Activated naive CD4-positive, alpha-beta T cell treated with anti-CD3 and anti-CD28 coated beads for 36 hours (primary cell): ENCODE measurements at places on chromosomes 7 and 10.

DNA sequence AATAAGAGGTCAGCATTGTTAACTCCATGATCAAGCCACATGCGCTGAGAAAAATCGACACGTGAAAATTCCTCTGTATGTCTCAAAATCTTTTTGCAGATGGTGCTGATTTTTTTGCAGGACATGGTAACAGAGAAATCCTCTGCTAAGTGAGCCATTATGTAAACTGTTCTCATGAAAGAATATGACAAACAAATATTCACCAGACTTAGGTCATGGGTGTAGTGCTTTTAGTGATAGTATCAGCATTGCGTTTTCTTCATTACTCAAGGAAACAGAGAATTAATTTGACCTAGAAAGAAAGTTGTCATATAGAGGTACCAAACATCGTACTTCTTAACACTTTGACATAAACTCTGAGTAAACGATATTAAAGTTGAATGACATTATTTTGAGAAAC lies 34.7 kb downstream of the ADRB1 start:
- DNase-seq = no peak

- DNase-seq = no peak
Measured at GRCh38 chr10:72801263-72801868, 92.2 kb upstream of the OIT3 start.

DNA sequence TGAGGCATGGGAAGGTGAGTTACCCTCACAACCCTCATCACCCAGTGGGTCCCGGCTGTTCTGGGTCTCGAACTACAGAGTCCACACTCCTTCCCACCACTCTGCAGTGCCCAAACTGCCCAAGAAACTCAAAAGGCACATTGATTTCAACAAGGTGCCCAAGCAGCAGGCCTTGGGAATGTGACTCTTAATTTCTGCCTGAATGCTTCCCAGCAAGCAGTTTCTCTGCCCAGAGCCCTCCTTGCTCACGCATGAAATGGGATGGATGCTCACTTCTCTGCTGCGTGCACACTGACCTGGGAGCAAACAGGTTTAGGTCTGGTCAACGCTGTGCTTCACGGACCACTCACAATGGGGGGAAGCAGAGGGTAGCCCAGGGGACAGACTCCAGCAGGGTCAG lies 77.9 kb downstream of the GRB10 start:
- DNase-seq = no peak

DNA sequence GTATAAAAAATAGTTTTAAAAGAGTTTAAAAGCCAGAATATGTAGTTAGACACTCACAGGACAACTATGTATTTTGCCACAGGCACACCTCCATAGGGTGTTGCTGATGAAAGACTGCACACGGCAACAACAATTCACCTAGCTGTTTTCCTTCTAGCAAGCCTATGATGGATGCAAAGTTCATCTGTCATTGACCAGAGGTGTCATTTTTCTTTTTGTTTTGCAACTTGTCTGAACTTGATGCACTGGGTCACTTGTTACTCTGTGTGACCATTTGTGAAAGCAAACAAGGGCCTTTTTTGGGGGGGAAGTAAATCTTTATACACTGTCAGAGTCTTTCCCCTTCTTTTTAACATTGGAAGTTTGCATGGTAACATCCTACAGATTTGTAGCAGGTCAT lies 258.0 kb upstream of the SEMA3A start:
- DNase-seq = no peak

DNA sequence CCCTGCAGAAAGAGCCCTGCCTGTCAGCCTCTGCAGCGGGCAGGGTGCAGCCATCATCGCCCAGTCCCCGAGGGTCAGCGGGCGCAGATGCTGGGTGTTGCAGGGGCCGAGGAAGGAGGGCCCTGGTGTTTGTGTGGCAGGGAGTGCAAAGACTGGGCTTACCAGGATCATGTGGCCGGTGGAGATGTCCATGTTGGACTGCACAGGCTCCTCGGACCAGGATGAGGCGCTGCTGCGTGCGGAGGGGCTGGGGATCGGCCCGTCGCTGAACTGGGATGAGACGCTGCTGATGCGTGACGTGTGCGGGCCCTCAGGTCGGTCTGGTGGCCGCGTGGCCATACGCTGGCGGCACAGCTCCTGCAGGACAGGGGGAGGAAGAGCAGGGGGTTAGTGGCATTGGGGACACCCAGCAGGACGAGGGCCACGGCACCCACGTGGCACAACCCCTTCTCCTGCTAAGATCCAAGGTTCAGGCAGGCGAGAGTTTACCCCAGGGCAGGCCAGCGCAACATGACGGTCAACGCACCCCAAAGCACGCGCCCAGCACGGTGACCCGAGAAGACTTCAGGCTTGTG lies 319.5 kb downstream of the DNAJB6 start:
- DNase-seq = no peak

DNA sequence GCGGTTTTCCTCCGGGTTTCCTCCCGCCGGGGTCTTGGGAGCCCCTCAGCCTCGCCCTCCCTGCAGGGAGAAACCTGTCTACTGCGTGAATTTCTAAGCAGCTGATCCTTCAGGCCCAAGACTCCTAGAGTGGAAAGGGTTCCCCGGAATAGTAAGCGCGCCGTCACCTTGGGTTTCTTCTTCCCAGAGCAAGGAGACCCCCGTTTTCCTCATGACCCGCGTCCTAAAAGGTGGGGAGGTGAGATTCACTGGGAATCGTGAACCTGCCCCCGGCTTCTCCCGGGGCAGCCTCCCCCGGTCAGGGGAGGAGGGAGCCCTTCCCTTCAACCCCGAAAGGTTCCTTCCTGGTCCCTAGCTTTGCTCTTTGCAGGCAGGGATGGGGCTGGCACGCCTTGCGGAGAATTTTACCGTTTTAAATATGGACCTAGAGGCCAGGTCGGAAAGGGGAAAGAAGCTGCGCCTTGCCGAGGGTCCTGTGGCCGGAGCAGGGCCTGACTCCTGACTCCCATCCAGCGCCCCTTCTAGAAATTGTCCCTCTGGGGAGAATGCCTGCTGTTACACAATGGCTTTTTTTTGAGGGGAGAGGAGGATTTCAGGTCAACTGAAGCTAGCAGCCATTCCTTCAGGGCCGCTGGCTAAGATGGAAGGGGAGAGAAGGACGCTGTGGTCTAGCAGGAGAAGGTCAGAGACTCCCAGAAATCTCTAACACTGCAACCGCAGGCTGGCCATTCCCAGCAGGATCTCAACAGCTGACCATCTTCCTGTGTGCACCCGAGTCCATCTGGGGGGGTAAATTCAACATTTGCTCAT lies 11.6 kb upstream of the MNX1 start:
- DNase-seq = no peak

GRCh38 chr7:121164247-121164646 lies 164.6 kb upstream of the WNT16 start:
- DNase-seq = no peak

GRCh38 chr10:71266918-71267442 lies 52.1 kb upstream of the SLC29A3 start:
- no peak for DNase-seq

- DNase-seq = no peak
Measured at GRCh38 chr10:97468162-97468561, 22.2 kb downstream of the ZDHHC16 start.

DNA sequence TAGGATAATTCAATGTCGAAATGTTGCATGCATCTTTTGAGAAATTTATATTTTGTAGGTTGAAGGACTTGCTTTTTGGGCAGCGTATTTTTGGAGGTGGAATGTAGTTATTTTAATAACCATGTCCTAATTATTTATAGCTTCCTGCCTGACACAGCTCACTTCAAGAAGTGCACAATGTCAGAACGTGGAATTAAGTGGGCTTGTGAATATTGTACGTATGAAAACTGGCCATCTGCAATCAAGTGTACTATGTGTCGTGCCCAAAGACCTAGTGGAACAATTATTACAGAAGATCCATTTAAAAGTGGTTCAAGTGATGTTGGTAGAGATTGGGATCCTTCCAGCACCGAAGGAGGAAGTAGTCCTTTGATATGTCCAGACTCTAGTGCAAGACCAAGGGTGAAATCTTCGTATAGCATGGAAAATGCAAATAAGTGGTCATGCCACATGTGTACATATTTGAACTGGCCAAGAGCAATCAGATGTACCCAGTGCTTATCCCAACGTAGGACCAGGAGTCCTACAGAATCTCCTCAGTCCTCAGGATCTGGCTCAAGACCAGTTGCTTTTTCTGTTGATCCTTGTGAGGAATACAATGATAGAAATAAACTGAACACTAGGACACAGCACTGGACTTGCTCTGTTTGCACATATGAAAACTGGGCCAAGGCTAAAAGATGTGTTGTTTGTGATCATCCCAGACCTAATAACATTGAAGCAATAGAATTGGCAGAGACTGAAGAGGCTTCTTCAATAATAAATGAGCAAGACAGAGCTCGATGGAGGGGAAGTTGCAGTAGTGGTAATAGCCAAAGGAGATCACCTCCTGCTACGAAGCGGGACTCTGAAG lies 620 bp downstream of the ZRANB1 start:
- DNase-seq = no peak

GRCh38 chr7:56106108-56107073 lies at the start of gene CHCHD2:
TSS of gene CHCHD2 (minus strand) at chr7:56106476. CDS start at chr7:56106413, 63 bp downstream.
- peak; percentile 97 for DNase-seq

DNA sequence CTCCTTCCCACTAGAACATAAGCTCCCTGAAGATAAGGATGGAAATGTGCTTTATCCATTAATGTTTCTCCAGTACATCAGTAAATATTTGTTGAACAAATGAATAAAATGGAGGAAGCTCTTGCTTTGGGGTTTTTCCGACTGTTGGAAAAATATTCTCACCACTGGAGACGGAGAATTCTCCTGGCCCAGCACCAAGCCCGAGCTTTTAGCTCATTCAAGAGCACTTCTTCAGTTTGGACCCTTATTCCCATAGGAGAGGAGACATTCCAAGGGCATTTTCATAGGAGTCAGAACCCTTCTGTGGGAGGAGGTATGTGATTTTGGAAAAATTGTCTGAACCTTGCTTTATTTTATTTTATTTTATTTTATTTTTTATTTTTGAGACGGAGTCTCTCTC lies 21.0 kb downstream of the SUFU start:
- no peak for DNase-seq

DNA sequence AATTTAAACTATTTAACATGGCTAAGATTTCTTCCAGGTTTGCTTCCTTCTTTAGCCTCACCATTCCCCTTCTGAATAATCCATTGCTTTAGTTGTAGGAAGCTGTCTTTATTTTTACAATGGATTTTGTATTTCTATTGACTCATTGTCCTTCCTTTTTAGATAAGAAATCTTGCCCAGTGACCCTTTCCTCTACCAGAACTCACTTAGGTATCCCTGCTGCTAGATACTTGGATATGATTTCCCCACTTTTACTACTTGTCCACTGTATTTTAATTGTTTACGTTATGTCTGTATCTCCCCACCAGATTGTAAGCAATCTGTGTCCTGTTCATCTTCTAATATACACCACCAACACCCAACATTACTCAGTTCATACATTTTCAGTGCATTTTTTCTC lies 47.7 kb upstream of the MDFIC start:
- no peak for DNase-seq

DNA sequence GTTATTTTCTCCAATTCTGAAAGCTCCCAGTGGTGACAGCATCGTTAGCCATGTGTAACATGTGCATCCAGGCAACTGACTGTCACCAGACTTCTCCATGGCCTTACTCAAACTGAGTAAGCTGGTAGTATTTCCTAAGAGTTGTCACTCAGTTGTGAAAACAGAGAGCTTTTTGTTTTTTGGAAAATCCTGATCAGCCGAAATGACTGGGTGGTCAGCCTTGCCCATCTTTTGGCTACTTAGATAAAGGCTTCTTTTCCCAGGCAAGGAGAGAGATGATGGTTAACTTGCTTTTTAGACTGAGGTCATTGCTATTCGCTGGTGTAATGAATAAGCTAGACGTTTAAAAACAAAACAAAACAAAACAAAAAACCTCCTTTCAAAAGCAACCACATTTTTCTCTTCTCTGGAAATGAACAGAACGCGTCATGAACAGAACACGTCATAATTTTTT lies 159.5 kb upstream of the KLF14 start:
- DNase-seq = no peak

- DNase-seq = no peak
Measured at GRCh38 chr10:78383378-78384048, 349.9 kb downstream of the RPS24 start.

DNA sequence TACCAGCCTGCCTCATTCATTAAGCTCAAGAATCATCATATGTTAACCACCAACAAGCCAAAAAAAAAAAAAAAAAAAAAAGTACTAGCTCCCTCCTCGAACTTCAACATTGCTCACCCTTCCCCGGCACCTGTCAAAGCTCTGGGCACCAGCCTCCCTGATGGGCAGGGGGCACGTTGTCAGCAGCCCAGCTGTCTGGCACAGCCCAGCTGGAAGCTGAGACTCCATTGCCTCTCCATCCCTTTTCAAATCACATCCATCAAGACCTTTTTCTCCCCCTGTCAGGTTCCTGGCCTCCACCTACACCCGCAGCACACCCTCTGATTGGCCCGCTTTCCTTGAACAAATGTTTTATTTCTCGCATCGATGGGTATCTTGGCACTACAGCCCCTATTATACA lies 913.3 kb upstream of the AUTS2 start:
- DNase-seq = no peak

- DNase-seq = no peak
Measured at GRCh38 chr7:130887182-130887956, 153.4 kb upstream of the KLF14 start.

GRCh38 chr10:16893664-16894063 lies 76.4 kb upstream of the RSU1 start:
- no peak for DNase-seq

- no peak for DNase-seq
Measured at GRCh38 chr7:67552738-67553137, 556.1 kb downstream of the TYW1 start.

GRCh38 chr10:83199374-83199773 lies 939.9 kb upstream of the GHITM start:
- DNase-seq = no peak

DNA sequence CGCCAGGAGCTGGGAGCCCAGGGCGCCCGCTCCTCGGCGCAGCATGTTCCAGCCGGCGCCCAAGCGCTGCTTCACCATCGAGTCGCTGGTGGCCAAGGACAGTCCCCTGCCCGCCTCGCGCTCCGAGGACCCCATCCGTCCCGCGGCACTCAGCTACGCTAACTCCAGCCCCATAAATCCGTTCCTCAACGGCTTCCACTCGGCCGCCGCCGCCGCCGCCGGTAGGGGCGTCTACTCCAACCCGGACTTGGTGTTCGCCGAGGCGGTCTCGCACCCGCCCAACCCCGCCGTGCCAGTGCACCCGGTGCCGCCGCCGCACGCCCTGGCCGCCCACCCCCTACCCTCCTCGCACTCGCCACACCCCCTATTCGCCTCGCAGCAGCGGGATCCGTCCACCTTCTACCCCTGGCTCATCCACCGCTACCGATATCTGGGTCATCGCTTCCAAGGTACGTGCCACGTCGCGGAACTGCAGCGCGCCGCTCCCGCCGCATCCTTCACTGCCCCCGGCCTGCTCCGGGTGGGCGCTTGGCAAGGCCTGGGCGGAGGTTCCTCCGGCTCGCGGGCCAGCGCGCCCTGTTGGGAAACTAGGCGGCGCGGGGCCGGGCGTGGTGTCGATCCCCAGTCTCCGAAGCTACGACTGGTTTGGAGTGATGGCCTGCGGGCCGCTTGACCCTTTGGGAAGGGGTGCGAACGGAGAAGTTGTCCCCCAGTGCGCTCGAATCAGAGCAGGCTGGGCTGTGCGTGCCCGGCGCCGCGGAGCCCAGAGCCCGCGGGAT lies 868 bp downstream of the EMX2 start:
- peak; percentile 39 for DNase-seq

GRCh38 chr7:21358648-21359047 lies 69.2 kb upstream of the SP4 start:
- DNase-seq = no peak

- no peak for DNase-seq
Measured at GRCh38 chr10:69768386-69768785, 33.3 kb upstream of the COL13A1 start.
